ACHN (cell line): ENCODE measurements at places on chromosomes 1 and 21.

DNA sequence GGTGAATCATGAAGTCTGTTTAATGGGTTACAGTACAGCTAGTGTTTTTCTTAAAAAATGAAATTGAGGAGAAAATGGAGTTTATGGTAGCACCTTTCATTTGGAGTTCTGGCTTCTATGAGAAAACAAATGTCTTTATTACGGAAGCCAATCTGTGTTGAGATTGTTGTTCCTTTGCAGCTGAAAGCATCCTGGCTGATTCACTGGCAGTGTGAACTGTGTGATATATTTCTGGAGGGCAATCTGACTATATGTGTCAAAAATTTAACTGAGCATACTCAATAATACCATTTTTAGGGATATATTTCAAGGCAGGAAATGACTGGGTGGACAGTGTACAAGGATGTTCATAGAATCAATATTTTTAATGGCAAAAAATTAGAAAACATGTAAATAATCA is 46.6 kb upstream of the LYST start:
- no peak for DNase-seq

GRCh38 chr1:109573785-109574184 is 25.4 kb downstream of the GNAI3 start:
- DNase-seq: no peak

DNA sequence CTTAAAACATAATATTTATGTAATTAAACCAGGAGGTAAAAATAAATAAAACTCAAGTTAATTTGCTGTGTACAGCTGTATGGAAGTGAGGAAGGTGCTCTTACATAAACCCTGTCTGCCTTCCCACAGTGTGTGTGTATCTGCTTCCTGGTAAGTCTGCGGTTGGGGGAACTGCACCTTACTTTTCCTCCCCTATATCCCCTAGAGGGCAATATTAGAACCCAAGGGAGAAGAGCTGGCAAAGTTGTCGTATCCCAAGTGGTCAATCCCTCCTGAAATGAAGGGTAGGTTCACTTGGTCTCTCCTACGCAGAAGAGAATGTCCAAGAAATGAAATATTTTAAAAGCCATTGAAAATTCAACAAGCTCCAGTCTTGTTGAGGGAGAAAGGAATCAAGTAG is 17.8 kb upstream of the JAK1 start:
- DNase-seq: no peak

- DNase-seq: no peak
Observed at GRCh38 chr1:88648706-88649105, 35.4 kb upstream of the PKN2 start.

GRCh38 chr1:116726872-116727820 is 27.1 kb upstream of the CD2 start:
- DNase-seq: no peak

DNA sequence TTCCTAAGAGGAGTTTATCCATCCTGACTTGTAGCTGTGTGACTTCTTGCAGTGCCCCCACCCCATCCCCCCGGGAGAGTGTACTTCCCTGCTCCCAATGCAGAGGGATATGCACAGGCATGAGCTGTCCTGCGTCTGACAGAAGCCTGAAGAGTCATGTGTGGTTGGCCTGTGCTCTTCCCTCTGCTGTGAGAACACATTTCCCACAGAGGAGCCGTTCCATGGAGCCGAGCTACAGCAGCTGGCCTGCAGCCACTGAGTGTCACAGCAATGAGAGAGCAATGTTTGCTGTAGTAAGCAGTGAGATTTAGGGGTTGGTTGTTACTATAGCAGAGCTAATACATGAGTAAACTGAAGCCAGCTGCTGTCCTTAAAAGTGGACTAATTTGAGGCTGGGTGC is 22.0 kb downstream of the PARS2 start:
- no peak for DNase-seq

DNA sequence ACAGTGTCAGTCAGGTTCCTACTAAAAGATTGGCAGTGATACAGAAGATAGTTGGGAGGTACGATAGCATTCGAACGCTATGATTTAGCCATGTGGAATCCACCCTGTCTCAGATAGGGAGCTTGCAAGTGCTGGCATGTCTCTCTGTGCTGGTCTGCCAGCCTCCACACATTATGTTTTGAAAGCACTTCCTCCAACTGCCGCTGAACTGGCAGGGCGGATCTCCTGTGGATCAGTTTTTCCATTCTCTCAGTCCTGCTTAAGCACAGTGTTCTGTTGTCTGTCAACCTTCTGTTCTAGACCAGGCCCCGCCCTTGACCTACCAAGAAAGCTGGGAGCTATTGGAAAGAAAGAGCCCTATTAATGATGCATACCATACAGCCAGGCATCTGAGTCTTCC is 65.5 kb upstream of the PALMD start:
- DNase-seq: no peak

GRCh38 chr1:47791879-47792608 is 205.1 kb downstream of the TRABD2B start:
- peak; percentile 6 for DNase-seq

- DNase-seq: no peak
Observed at GRCh38 chr1:213585402-213585801, 402.4 kb upstream of the PROX1 start.

GRCh38 chr1:6004412-6005123 is 12.3 kb upstream of the NPHP4 start:
- no peak for DNase-seq

GRCh38 chr1:21397813-21398188 is 42.1 kb upstream of the NBPF3 start:
- DNase-seq: no peak

GRCh38 chr1:83098791-83099190 is 900.1 kb downstream of the TTLL7 start:
- no peak for DNase-seq

- DNase-seq: no peak
Observed at GRCh38 chr1:22218618-22219250, 75.8 kb upstream of the WNT4 start.

DNA sequence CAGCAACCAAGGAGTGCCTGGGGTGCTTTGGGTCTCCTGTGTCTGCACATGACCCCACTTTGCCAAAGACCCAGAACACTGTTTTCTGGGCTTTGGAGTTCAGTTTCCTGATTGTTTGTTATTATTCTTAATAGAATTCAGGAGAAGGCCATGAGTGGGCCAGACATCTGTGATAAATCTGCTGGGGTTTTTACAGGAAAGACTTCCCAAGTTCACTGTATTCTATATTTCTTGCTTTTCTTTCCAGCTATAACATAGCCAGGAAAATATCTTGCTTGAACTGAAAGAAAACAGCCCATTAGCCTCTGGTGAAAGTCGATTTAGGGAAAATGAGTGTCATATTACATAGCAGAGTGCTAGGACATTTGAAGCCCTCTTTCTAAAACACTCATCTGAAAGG is 345.1 kb upstream of the USP24 start:
- DNase-seq: no peak

DNA sequence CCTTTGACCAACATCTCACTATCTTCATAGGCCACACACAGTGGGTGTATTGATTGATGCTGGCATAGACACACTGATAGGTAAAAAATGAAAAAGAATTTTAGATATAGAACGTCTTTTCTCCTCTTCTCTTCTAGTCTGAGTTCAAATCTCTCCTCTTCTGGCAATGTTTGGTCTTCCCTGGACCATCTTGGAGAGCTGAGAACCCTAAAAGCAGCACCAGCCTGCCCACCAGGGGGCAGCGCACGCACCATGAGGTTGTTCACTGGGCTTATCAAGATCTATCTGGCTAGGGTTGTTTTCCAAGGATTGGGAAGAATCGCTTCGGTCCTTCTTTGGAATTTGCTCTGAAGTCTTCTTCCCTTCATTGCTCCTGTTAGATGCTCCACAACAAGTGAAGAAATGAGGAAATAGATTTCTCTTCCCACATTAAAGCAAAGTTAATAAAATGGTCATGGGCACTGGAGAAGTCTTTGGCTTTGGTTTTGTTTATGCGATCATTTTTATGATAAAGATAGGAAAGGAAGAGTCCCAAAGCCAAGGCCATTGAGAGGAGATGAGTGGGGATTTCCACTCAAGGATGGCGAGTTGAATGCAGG is 104.0 kb upstream of the OLIG2 start:
- peak; percentile 34 for DNase-seq

GRCh38 chr1:38120552-38121230 is 74.1 kb upstream of the POU3F1 start:
- no peak for DNase-seq

GRCh38 chr1:45870500-45870899 is 67.1 kb downstream of the MAST2 start:
- no peak for DNase-seq

DNA sequence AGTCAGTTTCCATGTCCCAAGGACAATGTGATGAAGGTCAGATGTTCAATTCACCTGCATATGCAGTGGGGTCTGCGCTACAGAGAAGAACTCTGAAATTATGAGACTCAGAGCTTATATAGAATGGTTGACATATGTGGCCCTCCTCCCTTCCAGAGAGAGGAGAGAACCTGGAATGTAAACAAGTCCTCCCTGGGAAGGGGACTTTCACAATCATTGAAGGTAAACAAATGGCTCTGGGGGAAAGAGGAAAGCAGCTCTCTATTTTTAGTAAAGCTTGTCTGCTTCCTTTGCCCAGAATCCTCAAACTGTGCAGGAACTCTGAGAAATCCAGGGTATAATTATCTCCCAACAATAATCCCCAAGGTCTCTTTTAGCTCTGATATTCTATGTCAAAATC is 9.8 kb downstream of the OVGP1 start:
- DNase-seq: no peak

GRCh38 chr1:206568256-206568655 is 44.0 kb downstream of the EIF2D start:
- DNase-seq: no peak

GRCh38 chr21:43767984-43768867 is 7.9 kb downstream of the CSTB start:
- peak; percentile 71 for DNase-seq

DNA sequence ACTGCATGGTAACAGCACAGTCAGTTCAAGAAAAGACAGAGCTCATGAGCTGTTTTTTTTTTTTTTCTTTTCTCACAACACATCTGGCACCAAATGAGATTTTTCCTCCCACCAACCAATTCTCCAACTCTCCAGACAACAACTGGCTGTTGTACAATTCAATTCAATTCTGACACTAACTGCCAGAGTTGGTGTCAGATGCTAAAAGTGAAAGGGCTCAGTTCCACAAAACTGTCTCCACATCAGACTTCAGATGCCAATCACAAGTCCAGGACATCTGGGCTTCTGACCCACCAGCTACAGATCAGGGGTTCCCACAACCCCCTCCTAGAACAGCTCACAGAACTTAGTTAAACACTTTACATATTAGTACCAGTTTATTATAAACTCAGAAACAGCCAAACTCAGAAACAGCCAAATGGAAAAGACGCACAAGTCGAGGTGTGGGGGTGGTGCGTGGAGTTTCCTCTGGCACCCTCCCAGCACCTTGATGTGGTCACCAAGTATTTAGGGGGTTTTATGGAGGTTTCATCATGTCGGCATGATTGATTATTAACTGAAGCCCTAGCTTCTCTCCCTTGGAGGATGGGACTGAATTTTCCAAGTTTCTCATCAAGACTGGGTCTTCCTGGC is 39.2 kb upstream of the LRRC8D start:
- DNase-seq: no peak

DNA sequence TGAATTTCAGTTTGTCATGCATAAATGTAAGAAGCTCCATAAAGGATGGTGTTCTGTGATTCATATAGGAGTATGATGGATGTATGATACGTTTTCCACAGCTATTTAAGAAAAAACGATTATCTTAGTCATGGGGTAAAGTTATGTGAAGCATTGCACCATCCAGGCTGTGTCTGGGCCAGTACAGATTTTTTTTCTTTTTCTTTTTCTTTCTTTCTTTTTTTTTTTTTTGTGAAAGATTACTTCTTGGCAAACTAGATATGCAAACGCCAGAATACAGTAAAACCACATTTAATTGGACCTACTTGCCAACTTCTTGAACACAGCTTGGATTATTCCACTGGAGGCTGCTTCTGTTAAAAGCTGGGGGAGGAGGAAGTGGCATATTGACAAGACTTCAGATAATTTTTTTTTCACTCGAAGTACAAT is 14.9 kb downstream of the ZBTB18 start:
- DNase-seq: peak; percentile 52

GRCh38 chr1:151773702-151774101 is 10.4 kb upstream of the MRPL9 start:
- DNase-seq: peak; percentile 80
